ENCODE measurements at places on chromosomes 4 and X. TPM values are rescaled to one million over a fixed set of nuclear protein-coding genes. Genes with fewer than 3 reads are reported as not detected.

MXRA5 gene
- 26.4 TPM for total RNA-seq

DNA sequence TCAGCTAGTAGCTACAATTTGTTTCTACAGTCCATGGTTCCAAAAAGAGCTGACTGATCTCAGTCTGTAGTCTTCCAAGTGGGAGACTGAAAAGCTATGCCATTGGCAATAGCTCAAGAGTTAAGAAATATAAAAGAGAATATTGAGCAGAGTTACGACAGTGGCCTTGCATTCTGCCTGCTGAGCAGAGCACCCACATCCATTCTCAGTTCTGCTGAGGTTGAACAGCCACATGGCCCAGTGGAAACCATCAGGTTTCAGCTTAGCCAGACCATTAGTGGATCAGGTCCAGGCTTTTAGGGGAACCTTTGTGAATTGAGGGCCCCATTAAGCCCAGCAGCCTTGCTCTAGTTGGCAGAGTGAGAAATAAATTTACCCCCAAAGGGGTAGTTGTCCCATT is 28.1 kb downstream of the ZNF81 start:
- no peak overlapping the region for H3K4me3 ChIP-seq
- H3K4me1 ChIP-seq, result peaks cover 4% of the 10 kb centered on the region
- DNase-seq, result no peak
- peaks cover 9% of the 10 kb centered on the region for H3K36me3 ChIP-seq
- H3K27ac ChIP-seq, result no peak overlapping the region

SSX2B gene
- total RNA-seq, result not detected

PAGE5 gene
- total RNA-seq, result not detected

GRCh38 chr4:180153587-180153986 is 2089.6 kb upstream of the TENM3 start:
- H3K27ac ChIP-seq, result no peak overlapping the region

All from chondrocyte (in vitro differentiated cells).